ENCODE measurements at places on chromosomes 4 and X.

GRCh38 chr4:519885-520682 lies 21.1 kb downstream of the PIGG start:
- no peak for DNase-seq

GRCh38 chr4:36551697-36552214 lies 270.3 kb downstream of the DTHD1 start:
- DNase-seq = no peak

GRCh38 chr4:164949448-164950143 lies 27.9 kb downstream of the TRIM61 start:
- DNase-seq = no peak

GRCh38 chr4:186739802-186740434 lies 16.3 kb upstream of the FAT1 start:
- DNase-seq = no peak

DNA sequence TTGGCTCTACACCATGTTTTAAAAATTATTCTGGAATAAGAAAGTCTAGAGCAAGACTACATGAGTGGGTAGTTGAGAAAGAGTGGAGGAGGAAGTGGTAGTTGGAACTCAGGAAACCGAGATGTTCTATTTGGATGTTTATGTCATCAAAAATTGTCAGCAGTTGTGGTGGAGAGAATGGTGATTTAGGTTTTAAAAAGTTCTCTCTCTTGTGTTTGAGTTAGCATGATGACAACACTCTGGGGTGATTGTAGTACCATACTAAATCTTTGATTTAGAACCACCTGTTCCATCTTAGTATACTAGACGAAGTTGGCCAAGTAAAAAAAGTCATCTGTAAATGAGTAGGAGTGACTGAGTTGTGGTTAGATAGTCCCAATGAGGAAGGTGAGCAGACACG lies 40.7 kb downstream of the KLHL2 start:
- DNase-seq = no peak

- DNase-seq = no peak
Measured at GRCh38 chrX:126985027-126985426, 165.5 kb downstream of the PRR32 start.

DNA sequence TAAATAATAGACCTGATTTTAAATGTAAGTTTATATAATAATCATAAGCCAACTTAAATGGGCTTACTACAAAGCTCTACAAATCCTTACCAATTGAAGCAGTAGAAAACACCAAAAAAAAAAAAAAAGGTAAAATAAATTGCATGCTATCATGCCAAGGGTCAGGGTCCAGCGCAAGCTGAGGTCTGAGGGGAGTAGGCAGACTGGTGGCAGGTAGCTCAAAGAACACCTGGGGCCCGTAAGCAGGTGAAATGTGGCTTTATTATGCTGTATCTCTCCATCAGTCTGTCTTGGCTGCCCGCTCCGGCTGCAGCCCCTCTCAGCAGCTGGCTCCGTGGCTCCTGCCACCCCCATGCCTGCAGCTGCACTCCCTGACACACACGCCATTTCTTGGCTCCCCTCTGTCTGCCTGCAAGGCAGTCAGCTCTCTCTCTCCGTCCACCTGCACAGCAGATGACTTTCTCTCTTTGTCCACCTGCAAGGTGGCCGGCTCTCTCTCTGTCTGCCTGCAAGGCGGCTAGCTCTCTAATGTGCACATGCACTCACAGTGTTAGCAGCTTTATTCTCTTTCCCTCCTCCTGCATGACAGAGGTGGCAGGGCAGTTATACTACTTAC lies 209.4 kb upstream of the UGT8 start:
- no peak for DNase-seq

- no peak for DNase-seq
Measured at GRCh38 chr4:152200511-152201333, 335.2 kb downstream of the FBXW7 start.

- DNase-seq = no peak
Measured at GRCh38 chr4:55354648-55355047, 8.6 kb downstream of the SRD5A3 start.

DNA sequence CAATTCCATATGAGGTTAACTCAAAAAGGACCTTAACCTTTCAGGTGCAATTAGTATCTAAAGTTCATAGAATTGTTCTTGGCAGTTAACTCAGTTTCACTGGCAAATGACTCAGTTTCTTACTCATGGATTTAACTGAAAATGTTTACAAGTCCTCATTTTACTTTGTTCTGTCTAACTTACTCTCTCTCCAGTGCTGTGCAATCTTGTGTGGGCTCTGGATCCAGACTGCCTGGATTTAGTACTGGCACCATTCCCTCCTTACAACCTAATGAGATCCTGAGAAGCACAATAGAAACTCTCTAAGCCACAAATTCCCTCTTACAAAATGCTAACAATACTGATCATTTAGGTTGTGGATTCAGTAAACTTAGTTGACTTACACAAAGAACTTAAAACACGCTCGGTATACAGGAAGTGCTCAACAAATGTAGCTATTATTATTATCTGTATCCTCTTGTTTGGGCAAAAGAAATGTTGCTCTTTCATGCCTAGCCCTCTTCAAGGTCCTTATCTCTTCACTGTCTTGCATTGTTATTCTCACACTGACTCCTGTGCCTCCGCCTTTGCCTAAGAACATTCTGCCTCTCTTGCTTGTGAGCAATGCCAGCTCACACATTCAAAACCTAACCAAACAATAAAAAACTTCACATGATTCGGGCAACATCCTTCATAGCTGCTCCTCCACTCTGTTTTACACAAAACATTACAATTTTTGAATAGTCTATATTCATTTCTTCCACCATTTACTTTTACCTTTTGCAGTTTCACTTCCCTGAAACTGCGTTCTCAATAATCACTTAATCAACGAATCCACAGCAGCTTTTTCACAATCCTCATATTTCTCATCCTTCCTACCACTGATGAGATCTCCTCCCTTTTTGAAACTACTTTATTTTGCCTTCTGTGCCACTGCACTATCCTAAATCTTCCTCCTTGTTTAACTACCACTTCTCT lies 91.8 kb downstream of the PDE5A start:
- no peak for DNase-seq

- DNase-seq = peak; percentile 2
Measured at GRCh38 chr4:93199492-93199891, 629.1 kb upstream of the ATOH1 start.

DNA sequence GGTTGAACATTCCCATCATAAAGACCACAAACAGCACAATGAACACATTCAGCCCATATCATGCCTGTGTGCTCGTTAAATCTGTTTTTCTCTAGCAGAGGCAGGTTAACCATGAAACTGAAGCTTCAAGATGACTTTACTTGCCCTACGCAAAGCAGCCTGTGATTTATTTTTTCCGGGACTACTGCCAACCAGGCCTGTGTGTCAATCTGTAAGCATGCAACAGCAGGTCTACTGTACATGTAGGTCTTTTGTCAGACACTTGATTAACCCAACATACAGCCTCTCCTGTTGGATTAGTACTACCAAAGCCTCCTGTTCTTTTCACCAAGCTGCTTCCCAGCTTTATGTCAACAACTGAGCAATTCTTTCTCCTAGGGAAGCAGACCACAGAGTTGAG lies 85.5 kb upstream of the ACSL1 start:
- DNase-seq = no peak

- DNase-seq = no peak
Measured at GRCh38 chr4:118279920-118280432, 72.8 kb downstream of the PRSS12 start.

GRCh38 chr4:36280555-36280954 lies 861 bp upstream of the DTHD1 start:
- no peak for DNase-seq

GRCh38 chr4:960636-961350 lies 12.6 kb downstream of the DGKQ start:
- no peak for DNase-seq

GRCh38 chrX:151538190-151539122 lies 25.0 kb upstream of the PASD1 start:
- no peak for DNase-seq

DNA sequence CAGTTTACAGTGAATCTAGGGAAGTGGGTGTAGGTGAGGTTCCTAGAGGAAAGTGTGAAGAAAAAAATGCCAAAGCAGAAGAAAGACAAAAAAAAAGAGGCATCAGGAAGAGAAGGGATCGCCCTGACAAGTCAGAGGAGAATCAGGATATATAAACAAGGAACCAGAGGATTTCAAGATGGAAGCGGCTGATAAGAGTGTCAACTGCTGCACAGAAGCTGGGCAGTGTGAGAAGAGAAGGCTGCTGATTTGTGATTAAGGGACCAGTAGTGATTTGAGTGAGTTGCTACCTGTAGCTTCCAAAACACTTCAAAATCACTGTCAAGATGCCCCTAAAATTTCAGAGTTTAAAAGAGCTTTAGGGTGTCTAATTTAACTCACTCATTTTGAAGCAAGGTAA lies 258.2 kb downstream of the PPP3CA start:
- DNase-seq = no peak

DNA sequence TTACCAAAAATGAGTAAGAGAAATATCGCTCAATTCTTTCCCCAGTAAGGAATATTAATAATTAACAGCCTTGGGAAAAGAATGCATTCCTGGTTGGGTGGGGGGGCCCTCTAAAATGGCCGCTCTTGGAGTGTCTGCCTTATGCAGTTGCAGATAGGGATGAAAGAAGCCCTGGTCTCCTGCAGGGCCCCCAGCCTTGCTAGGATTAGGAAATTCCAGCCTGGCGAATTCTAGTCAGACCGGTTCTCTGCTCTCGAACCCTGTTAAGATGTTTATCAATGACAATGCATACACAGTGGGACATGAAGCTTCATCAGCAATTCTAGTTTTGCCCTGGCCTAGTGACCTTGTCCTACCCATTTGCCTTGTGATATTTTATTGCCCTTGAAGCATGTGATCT lies 1047.7 kb upstream of the GRID2 start:
- DNase-seq = no peak

- no peak for DNase-seq
Measured at GRCh38 chr4:177740563-177740962, 298.3 kb upstream of the AGA start.

GRCh38 chr4:45147866-45148265 lies 421.5 kb upstream of the GNPDA2 start:
- DNase-seq = no peak

GRCh38 chr4:106370214-106370613 lies 1.6 kb upstream of the GIMD1 start:
- no peak for DNase-seq

- DNase-seq = no peak
Measured at GRCh38 chrX:2283111-2283859, 217.5 kb downstream of the DHRSX start.

- no peak for DNase-seq
Measured at GRCh38 chr4:19689511-19689910, 562.2 kb upstream of the SLIT2 start.

DNA sequence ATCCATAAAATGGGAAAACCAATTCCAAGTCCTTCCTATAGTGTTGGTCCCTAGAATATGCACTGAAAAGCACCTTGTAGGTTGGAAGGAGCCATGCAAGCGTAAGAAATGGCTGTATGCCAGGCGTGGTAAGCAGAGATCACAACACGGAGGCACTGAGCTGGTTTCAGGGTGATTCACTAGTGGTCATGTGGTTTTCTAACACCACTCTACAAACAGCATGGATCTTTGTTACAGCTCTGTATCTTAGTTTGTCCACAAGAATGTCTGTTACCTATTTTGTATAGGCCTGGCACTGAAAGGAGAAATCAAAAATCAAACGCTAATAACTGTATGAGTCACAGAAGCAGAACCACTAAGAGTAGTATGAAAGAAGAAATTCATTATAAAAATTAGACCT lies 71.9 kb downstream of the MAGEB17 start:
- no peak for DNase-seq

DNA sequence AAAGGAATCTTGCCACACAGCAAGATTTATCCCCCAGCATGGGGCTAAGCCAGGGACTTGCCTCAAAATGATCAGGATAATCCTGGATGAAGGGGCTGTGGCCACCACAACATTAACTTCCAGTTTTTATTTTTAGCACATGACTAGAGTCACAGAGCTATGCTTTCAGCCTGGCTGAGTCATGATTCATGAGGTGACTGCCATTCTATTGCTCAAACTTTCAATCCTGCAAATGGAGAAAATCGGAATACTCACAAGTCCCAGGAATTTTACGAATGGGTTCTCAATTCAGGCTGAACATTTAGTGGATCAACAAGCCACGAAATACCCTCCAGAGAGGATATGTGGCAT lies 70.7 kb upstream of the HPGD start:
- DNase-seq = no peak

DNA sequence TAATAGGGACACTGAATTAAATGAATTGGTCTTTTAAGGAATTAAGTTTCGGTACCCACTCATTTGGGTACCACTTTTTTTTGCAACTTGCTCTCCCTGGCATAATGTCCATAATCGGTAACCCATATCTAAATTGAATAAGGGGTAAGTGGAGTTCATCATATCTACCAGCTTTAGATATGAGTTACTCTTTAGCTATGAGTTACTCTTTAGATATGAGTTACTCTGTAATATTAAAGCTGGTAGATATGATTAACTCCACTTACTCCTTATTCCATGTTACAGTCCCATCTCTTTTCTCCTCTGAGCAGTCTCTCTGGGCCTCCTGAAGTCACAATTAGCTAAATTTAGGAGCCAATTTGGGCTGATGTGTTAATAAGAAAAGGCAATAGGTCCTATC lies 85.7 kb downstream of the TEX13C start:
- no peak for DNase-seq

DNA sequence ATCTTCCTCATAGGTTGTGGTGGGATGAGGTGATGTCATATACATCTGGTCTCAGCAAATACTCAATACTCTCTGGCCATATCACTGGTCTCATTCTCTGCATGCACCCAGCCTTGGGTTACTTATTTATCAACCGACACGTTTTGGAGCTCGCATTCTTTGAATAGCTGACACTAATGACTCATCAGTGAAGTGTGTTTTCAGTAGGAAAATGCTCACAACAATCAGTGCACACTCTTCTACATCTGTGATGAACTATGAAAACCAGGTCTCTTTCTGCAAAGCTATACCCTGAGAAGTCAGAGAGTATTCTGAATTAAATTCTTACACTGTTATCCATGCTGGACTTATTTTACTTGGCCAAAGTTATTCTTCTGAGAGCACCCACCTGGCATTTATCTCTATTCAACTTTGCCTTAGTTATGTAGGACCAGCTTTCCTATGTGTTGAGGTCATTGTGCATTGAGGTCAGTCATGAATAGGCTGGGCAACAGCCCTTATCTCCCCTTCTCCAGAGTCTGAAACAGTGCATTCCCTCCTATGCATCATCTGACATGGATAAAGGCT lies 58.7 kb upstream of the DHX15 start:
- no peak for DNase-seq

GRCh38 chr4:154009788-154010187 lies 220.9 kb upstream of the SFRP2 start:
- DNase-seq = no peak

- DNase-seq = no peak
Measured at GRCh38 chr4:56410247-56411062, 23.2 kb upstream of the AASDH start.

- DNase-seq = no peak
Measured at GRCh38 chr4:77454858-77455257, 150.8 kb upstream of the CXCL13 start.

- DNase-seq = no peak
Measured at GRCh38 chrX:66912417-66912816, 273.5 kb upstream of the EDA2R start.

DNA sequence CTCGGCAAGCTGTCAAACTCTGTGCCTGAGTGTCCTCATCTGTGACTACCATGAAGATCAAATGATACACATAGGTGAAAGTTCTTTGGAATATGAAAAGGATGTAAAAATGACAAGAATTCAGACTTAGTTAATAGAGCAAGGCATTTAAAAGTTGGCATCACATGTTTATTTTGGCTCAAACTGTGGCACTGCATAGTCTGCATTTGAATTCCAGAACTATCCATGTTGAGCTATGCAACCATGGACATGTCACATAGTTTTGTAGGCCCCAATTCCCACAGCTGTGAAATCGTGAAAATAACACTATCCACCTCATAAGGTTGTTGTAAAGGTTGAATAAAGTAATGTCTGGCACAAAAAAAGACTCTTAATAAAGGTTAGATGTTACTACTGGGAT lies 33.9 kb downstream of the AFF2 start:
- no peak for DNase-seq

Data from GM12891 (cell line).